ENCODE measurements at places on chromosomes 6 and 20. TPM values are rescaled to one million over a fixed set of nuclear protein-coding genes. Genes with fewer than 3 reads are reported as not detected.

Gene SLC26A8
- total RNA-seq = not detected

Gene COL21A1
- total RNA-seq = not detected

Gene TBC1D32
- 13.8 TPM for total RNA-seq

- no peak for DNase-seq
Measured at GRCh38 chr20:19253916-19254820, 41.7 kb downstream of the SLC24A3 start.

DNA sequence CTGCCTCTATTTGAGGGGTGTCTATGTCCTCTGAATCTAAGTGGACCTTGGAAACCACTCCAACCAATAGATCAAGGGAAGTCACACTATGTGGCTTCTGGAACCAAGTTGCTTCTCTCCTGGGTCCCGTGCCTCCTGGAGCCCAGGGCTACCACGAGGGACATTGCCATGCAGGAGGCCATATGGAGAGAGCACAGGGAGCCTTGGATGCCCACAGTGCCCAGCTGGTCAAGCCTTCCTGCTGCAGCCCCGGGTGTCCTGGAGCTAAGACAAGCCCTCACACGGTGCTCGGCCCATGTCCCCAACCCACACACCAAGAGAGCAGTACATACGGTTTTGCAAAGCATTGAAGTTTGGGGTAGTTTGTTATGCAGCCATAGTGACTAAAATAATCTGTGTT lies 231.6 kb downstream of the SYNDIG1 start:
- no peak for DNase-seq

Gene IFNGR1
- 27.1 TPM for total RNA-seq

GRCh38 chr6:78598966-78599365 lies 268.4 kb upstream of the IRAK1BP1 start:
- peak; percentile 98 for DNase-seq

- DNase-seq = no peak
Measured at GRCh38 chr6:25056130-25056529, 120.4 kb upstream of the RIPOR2 start.

Gene PREX1
- total RNA-seq = 6.1 TPM

Gene SRC
- total RNA-seq = 42.3 TPM

Gene HLA-DPB1
- 1.5 TPM for total RNA-seq

DNA sequence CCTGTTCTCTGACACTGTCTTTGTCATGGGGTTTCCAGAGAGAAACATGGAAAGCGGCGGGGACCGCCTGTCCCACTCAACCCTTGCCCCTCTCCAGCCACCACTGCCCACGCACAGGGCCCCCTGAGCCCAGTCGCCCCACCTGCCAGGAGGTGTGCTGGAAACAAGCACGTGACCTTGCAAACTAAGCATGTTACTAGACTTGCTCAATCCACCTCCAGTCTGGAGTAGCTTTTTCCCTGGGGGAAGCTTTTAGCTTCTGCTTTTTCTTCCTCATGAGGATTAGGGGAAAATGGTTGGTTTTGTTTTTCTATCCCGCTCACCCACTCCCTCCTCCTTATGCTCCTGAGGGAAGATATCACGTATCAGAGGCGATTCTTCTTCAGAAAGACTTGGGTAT lies 105.7 kb downstream of the PLEKHG1 start:
- no peak for DNase-seq

DNA sequence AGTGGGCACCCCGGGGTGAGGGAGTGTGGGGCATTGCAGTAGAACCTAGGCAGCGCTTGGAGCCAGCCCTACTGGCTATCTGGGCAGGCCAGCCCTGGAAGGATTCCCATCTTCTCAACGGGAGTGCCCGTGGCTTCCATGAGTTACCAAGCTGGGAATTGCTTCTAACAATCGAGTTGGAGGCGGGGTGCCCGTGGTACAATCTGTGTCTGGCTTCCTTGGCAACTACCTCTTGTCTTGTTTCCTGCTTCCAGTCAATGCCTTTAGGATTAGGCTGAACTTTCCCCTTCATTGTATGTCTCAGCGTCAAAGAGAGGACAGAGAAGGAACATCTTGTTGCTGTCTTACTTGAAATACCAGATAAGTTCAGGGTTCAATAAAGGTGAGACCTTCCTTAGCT lies 33.3 kb downstream of the PPP1R14C start:
- no peak for DNase-seq

DNA sequence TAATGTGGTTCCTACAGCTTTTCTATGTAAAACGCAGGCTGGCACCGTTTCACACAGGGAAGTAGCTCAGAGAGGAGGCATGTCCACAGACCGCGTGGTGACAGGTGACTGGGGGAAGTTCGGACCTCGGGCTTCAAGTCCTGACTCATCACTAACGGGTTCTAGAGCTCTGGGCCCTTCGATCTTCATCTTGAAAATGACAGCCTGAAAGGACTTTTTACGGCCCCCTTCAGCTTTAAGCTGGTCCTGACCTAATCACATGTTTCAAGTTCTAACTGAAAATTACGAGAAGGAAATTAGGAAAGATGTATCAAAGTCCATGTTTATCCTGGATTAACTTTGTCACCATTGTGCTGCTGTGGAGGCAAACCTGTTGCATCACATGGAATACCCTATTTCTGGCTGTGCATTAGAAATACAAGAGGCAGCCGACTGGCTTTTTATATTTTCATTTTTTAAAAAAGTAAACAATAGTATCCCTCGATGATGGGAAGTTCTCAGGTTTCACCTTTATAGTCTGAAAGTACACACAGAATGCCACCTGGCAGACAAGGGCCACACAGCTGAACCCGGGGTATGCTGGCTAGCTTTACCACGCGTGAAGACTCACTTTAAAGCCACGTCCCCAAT lies 2.0 kb downstream of the MAN1A1 start:
- no peak for DNase-seq

- peak; percentile 32 for DNase-seq
Measured at GRCh38 chr6:52049252-52050050, 38.0 kb downstream of the PKHD1 start.

GRCh38 chr6:23566418-23566817 lies 559.6 kb upstream of the NRSN1 start:
- DNase-seq = no peak

DNA sequence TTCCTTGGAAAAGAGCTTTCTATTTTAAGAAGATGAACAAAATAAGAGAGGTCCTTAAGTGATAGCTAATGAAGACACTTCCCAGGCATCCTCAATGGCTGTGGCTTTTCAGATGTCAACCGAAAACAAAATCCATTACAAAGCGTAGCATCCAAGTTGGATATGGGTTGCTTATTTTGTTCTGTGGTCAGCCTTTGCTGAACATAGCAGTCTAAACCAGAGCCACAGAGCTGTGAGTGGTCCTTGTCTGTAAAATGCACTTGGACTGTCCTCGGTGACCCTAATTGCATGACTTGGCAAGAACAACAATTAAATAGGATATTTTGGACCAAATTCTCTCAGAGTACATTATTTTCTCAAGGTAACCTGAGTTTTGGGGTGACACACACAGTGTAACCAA lies 10.4 kb upstream of the BFSP1 start:
- DNase-seq = no peak

DNA sequence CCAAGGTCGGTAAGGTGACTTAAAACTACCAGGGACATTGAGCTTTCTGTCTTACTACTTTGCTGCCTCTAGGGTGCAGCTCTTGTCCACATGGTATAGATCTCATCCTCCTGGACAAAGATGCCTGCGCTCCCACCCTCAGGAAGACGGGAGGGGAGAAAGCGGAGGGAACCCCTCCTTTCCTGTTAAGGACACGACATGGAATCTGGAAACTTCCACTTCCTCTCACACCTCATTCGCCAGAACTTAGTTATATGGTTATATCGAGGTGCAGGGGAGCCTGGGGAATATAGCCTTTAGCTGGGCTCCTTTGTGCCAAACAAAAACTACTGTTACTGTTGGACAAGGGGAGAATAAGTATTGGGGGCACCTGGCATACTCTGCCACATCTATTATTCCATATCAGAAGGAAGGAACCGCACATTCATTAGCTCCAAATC lies 224.3 kb upstream of the TSHZ2 start:
- no peak for DNase-seq

- no peak for DNase-seq
Measured at GRCh38 chr20:38962928-38963401, 821 bp downstream of the DHX35 start.

GRCh38 chr6:11139051-11139960 lies 27.8 kb upstream of the ERVFRD-1 start:
- no peak for DNase-seq

DNA sequence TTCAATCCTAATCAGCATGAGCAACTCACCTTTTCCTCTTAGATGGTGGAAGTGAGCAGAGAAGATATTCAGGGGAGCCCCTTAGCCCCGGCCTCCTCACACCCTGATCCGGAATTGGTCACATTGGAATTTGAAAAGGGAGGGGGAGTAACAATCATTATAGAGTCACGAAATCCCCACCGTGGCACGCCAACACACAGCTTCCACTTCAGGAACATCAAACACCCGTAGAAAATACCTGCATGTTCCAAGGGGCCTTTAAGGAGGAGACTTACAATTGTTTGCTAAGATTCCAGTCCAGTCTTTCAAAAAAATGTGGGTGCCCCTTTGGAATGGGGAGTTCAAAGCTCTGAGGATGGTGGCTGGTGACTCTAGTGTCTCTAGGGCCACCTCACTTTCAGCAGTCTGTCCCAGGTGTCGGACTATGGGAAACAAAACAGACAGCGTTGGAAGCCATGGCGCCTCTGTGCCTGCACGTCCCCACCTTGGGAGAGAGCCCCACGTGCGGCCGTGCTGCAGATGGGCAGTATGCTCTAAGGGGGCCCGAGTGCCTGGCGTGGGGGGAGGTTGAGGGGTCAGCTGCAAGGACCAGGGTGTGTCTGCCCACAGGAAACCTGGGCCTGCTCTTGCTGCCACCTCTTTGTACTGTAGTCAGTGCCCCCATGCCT lies 2.4 kb downstream of the CD93 start:
- DNase-seq = no peak

Gene CD93
- total RNA-seq = 0.07 TPM

Gene ARMH2
- total RNA-seq = not detected

DNA sequence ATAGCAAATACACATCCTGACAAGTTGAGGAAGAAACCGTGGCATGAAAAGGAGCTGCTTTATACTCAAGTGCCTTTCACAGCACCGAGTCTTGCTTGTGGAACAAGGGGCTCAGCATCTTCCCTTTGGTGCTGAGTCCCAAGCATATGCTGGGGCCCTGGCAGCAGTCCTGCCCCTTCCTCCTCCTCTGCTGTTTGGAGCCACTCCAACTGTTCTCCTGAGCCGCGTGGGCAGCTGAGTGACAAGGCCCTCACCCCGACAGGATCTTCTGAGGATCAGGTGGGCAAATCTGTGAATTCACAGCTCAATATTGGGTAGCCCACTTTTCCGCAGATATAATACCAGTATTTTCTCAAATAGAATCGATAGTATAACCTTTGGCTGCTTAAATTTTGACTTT lies 24.7 kb downstream of the DACT2 start:
- no peak for DNase-seq

- DNase-seq = no peak
Measured at GRCh38 chr6:42118162-42119001, 24.0 kb downstream of the C6orf132 start.

DNA sequence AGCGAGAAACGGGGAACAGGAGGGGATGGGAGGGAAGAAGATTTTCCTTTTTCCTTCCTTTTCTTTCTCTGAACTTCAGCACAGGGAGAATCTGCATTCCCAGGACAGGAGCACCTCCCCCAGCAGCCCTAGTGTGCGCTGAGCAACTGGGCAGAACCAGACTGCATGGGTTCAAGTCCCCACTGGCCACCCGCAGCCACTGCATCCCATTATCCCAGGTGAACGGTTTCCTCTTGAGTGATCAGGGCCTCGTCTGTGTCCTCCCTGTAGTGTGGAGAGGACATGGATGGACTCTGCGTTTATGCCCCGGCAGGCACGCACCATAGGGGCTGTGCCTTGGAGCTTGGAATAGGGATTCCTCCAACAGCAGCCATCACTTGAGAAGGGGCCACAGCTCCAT lies 53.0 kb downstream of the ANKRD60 start:
- DNase-seq = no peak

GRCh38 chr6:128024046-128024445 lies 123.2 kb upstream of the THEMIS start:
- no peak for DNase-seq
